ENCODE measurements at places on chromosomes 12 and 14.

DNA sequence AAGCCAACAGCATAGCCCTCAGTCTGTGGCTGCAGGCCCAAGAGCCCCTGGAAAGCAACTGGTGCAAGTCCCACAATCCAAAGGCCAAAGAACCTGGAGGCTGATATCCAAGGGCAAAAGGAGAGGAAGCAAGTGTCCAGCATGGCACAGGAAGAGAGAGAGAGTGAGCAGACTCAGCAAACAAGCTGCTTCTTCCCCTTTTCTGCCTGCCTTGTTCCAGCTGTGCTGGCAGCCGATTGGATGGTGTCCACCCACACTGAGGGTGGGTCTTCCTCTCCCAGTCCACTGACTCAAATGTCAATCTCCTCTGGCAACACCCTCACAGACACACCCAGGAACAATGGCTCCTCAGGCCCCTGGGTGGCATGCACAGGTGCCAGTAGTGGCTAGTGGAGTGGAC is 33.5 kb downstream of the SMCO2 start:
- DNase-seq = no peak

DNA sequence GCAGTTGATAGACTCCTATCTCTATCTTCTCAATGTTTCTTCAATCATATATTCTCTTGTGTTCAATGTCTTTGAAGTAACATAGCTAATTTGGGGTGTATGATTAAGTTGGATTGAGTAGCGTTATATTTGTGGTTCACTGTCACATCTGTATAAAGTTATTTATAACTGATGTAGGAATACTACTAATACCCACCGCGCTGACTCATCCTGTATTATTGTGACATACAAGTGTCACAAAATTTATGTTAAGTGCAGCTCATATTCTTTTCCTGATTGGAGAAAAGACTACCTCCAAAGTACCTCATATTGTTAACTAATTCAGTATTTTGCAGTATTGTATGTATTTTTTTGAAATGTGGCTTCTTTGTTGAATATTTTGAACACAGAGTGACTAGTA is 940.8 kb downstream of the SLC6A15 start:
- no peak for DNase-seq

- DNase-seq = no peak
Measured at GRCh38 chr12:21690704-21691368, 33.2 kb upstream of the LDHB start.

DNA sequence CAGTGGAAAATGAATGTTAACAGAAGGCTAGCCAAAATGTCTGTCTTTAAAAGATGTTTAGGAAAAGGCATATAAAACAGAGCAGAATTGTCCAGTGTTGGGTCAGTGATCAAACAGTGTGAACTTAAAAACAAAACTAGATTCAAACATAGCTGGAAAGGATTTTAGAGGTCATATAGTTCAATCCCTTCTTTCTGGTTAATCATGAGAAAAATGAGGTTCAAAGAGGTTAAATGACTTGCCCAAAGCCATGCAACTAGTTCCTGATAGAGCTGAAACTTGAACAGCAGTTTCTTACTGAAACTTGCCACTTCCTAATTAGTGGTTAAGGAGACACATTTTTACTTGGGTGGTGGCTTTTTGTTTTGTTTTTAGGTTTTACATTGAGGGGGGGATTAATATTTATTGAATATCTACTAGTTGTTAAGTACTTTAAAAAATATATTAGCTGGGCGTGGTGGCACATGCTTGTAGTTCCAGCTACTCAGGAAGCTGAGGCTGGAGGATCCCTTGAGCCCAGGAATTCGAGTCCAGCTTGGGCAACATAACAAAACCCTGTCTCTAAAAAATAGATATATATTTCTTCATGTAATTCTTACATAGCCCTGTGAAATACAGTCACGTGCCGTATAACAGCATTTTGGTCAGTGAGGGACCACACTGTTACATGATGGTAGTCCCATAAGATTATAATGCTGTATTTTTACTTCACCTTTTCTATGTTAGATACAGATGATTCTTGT is 20.4 kb downstream of the ACVR1B start:
- DNase-seq = no peak

DNA sequence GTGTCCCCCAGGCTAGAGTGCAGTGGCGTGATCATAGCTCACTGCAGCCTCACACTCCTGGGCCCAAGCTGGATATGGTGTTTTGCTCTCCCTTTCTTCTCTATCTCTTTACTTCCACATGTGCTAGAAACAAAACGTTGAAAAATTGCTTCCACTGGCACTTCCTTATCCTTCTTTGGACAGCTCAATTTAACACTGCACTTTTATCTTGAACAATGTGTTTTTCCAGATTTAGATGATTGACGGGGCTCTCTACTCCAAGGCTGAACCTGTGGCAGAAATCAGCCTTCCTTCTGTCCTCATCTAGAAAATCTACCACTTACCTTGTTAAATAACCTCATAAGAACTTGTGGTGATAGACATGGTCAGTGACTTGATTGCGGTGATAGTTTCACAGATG is 165.1 kb downstream of the DAD1 start:
- DNase-seq = no peak

DNA sequence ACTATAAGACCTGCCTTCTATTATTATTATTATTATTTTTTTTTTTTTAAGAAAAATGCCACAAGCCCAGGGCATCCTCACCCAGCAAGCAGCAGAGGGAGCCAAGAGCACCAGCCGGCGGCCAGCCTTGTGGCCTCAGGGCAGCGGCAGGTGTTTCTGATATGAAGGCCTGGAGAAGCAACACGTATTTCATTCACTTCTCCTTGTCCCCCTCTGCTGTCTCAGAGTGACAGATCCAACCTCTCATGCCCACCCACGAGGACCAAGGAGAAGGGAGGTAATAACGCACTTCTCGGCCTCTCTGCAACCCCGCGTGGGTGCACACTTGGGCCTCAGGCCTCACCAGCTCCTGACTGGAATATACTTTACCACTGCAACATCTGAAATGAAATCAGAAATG is 25.4 kb downstream of the CDC42BPB start:
- DNase-seq = no peak

DNA sequence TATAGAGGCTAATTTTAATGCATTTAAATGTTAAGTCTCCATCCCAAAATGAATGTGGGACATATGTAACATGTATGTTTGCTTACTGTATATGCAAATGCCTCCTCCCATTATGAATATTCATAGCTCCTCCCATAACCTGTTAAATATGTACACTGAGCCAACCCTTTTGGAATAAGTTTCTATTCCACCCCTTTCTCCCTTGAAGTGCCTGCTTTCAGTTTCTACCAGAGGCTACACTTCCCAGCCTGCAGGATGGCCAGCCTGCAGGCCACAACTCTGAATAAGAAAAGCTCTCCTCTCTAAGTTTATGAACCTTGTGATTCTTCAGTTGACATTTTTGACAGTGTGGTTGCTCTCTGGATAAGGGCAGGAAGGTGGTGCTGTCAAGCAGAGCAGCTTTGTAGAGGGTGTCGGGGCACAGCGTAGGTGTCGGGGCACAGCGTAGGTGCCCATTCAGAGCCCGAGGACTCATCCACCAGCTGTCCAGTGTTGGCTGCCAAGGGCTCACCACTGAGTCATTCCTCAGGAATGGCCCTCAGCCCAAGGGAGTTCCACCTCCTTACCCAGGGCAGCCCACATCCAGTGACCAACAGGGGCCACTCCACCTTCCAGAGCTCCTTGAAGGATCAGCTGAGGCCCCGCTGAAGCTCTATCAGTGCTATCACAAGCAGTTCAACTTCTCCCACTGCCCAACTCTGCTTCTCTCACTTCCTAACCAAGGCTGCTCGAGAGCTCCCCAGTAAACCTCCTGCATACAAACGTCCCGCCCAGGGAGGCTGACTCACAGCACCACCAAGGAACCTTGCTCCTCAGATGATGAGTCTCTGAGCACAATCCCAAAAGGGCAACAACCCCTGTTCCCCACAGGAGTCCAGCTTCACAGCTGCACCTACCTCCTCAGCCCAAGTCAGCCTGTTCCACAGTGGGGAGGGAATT is 31.4 kb downstream of the VWF start:
- no peak for DNase-seq

- no peak for DNase-seq
Measured at GRCh38 chr14:61887628-61888027, 125.4 kb downstream of the SNAPC1 start.

- peak; percentile 76 for DNase-seq
Measured at GRCh38 chr12:48977290-48978281, 536 bp upstream of the WNT1 start.

- no peak for DNase-seq
Measured at GRCh38 chr12:121806009-121806545, 2.3 kb downstream of the SETD1B start.

DNA sequence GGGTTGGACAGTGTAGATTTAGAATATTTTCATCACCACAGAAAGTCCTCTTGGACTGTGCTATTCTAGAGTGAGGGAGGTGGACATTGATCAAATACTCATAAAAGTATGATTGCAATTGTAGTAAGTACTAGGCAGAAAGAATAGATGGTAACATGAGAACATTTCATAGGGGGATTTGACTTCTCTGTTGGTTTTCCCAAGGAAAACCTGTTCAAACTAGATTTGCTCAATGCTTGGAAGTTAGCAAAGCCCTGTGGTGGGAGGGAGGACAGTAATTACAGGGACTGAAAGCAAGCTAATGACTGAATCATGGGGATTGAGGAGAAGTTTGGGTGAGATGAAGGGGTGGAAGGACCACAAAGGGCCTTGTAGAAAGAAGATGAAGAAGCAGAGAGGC is 24.4 kb upstream of the EID3 start:
- no peak for DNase-seq

DNA sequence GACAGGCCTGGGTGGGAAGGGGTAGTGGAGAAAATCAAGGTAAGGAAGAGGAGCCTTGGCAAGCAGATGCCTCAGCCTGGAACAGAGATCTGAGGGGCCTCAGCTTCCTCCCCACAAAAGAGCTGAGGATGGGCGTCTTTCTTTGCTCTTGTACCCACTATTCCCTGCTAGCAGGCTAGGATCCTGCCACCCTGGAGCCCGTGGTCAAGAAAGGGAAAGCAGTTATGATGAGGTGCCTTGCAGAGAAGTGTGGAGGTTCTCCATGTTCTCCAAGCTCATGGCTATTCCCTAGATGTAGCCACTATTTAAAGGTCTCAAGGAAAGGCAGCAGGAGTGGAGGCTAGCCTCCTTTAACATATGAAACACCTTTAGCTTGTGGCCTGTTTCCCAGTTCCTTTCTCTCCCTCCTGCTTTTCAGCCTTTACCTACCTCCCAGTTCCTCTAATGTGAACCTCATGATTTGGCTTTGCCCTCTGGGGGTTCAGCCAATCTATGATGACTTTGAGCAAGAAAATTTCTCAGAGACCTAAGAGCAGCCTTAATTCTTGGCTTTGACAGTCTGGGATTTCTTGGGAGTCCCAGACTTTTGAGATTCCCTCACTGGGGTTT is 1.1 kb downstream of the IKZF4 start:
- no peak for DNase-seq

DNA sequence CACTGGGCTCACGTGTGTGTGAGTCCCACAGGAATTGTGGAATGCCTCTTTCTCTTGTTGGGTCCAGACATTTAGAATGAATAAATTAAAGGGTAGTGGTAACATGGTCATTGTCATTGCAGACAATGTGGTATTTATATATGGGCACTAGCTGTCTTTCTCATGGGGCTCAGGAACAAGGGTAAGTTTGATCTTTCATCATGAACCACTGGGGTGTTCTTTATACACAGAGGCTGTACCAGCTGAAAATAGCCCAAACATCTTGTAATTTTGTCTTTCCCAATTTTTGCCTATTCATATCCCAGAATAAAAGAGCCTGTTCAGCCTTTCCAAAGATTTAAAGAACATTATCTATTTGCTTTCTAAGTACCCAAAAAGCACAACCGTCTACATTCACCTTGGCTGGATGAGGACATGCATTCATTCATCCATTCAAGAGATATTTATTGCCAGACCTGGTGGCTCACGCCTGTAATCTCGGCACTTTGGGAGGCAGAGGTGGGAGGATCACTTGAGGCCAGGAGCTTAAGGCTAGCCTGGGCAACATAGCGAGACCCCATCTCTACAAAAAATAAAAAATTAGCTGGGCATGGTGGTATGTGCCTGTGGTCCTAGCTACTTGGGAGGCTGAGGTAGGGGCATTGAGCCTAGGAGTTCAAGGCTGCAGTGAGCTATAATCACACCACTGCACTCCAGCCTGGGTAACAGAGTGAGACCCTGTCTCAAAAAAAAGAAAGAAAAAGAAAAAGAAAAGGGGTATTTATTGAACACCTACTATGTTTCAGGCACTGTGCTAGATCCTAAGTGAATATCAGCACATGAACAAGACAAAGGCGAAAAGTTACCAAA is 4.4 kb upstream of the FOS start:
- DNase-seq = no peak

GRCh38 chr14:71508901-71509300 is 423.3 kb upstream of the RGS6 start:
- DNase-seq = no peak

GRCh38 chr12:68389305-68389704 is 57.1 kb upstream of the MDM1 start:
- DNase-seq = no peak

DNA sequence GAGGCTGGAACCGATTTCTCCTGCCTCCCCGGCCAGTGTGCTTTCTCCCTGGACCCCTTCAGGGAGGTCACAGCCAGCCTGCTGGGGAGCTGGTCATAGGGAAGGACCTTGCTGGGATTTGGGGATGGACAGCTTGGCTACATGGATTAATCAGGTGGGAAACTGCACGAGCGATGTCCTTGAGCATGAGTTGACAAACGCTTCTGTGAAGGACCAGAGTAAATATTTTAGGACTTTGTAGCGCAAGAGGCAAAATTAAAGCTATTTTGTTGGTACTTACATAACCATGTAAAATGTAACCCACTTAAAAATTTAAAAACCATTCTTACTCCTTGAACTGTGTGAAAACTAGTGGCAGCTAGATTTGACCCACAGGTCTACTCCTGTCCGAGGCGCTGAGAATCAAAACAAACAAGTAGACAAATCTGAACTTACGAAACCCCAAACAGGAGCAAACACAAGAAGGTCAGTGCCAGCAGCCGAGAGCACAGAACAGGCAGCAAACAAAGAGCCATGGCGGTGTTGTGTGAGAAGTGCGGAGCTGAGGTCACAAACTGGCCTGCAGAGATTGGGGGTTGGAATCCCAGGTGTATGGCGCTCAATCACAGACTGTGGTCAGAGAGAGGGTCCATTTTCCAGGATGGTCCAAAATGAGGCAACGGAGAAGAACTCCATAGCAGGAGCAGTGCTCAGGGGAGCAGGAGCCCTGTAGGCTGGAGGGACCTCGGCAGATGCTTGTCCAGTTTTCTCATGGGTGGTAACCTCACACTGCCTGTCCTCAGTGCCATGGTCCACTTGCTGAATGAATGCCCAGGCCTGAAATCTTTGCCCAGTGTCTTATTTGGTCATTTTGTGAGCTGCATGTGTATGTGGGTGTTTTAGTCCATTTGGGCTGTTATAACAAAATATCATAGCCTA is 79.2 kb upstream of the CLMN start:
- no peak for DNase-seq

GRCh38 chr12:47591361-47591791 is 114.5 kb downstream of the RPAP3 start:
- no peak for DNase-seq

- DNase-seq = no peak
Measured at GRCh38 chr12:56151672-56152131, 685 bp upstream of the MYL6B start.

DNA sequence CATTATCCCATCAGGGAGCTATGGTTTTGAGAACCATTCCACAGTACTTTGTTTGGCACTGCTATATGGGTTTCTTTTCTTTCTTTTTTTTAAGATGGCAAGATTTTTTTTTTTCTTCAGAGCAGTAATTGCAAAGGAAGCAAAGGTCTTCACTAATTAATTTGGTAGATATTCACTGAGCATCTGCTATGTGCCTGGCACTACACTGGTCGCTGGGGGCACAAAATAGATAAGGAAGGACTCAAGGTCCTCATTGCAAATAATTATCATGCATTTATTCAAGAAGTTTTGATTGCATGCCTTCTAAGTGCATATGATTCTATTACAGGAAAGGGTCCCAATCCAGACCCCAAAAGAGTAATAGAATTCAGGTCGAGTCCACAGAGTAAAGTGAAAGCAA is 10.0 kb upstream of the ATP2A2 start:
- DNase-seq = no peak
